ENCODE measurements at places on chromosomes 11 and 22. TPM values are rescaled to one million over a fixed set of nuclear protein-coding genes. Genes with fewer than 3 reads are reported as not detected.

The FOSL1 gene
- not detected for total RNA-seq

The CHRM4 gene
- 1.0 TPM for total RNA-seq

The CCDC15 gene
- total RNA-seq, result 4.6 TPM

The C11orf87 gene
- 56.1 TPM for total RNA-seq

The NNMT gene
- total RNA-seq, result 3.4 TPM

The BTG4 gene
- total RNA-seq, result not detected

The UPK3A gene
- not detected for total RNA-seq

The SLC29A2 gene
- total RNA-seq, result 1.5 TPM

The NXPE4 gene
- not detected for total RNA-seq

The TUT1 gene
- 9.0 TPM for total RNA-seq

The CTSW gene
- 0.39 TPM for total RNA-seq

The APOL6 gene
- total RNA-seq, result 10.7 TPM

The C11orf16 gene
- total RNA-seq, result 0.99 TPM

The TSSK2 gene
- total RNA-seq, result not detected

The IRF7 gene
- total RNA-seq, result 16.8 TPM

The HEPHL1 gene
- under 0.01 TPM for total RNA-seq

The MYOD1 gene
- total RNA-seq, result not detected

The MUC5AC gene
- not detected for total RNA-seq

The CTSF gene
- 50.2 TPM for total RNA-seq

Measured in spinal cord (tissue), 10 donors.